ENCODE measurements at places on chromosomes 12 and 14.

DNA sequence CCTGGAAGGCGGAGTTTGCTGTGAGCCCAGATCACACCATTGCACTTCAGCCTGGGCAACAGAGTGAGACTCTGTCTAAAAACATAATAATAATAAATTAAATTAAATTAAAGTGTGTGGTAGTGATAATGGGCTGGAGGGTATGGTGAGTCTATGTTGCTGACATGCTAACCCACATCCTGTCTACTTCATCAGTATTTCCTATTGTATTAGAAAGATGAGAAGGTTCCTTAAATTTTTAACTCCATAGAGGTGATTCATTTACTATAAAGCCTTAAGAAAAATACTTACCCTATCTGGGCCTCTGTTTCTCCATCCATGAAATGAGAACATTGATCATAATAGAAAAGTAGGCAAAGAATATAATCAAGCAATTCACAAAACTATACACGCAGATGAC lies 280.5 kb downstream of the FBXL14 start:
- DNase-seq = no peak

- DNase-seq = no peak
Observed at GRCh38 chr12:28223858-28224257, 33.6 kb downstream of the CCDC91 start.

- DNase-seq = no peak
Observed at GRCh38 chr12:104121001-104121400, 17.0 kb downstream of the NFYB start.

GRCh38 chr12:30582943-30583342 lies 112.7 kb downstream of the IPO8 start:
- no peak for DNase-seq

- no peak for DNase-seq
Observed at GRCh38 chr12:83106873-83107272, 420.2 kb downstream of the TMTC2 start.

DNA sequence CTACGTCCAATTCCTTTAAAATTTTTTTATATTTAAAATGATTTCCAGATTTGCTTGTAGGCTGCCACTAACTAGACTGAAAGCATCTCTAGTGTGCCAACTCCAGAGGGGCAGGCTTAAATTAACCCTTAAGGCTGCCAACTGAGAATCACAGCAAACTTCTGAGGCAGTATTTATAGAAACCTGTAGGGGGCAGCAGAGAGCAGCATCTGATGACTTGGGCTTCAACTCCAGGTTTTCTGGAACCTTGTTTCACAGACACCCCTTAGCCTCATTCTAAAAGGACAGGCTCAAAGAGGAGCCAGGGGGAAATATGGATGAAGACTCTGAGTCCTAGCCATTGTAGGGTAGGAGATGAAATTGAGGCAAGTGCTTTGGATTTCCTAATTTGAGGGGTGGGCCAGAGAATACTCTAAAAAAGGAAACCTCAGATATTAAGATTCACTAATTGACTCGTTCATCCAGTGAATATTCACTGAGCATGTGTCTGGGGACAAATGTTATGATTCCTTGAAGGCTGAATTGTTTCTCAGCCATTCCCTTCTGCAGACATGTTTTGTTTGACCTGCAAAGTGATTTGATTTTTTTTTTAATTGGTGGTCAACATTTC lies 63.3 kb upstream of the HSPB8 start:
- DNase-seq = peak; percentile 39

- no peak for DNase-seq
Observed at GRCh38 chr14:75673345-75674035, 12.4 kb downstream of the TTLL5 start.

- DNase-seq = peak; percentile 23
Observed at GRCh38 chr14:58151133-58152013, 640 bp downstream of the ARMH4 start.

DNA sequence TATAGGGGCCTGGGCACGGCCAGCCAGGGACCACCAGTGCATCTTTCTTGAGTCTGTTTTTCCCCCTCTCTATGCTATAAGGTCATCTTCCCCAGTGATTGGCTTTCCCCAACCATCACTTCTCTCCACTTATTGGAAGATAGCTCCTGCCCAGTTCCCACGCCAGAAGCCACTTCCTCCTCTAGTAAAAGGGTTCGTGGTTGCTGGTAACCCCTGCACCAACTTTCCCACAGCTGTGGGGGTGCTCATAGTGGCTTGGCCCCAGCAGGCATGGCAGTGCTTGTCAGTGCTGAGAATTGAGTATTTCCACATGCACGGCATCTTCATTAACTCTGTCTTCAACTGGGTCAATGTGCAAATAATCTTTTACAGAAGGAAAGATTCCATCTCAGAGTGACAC lies 215.4 kb downstream of the FOXN3 start:
- DNase-seq = no peak

- no peak for DNase-seq
Observed at GRCh38 chr12:95116773-95117172, 43.4 kb upstream of the NR2C1 start.

GRCh38 chr14:22099942-22100763 lies 426.5 kb upstream of the OR4E1 start:
- DNase-seq = peak; percentile 52

DNA sequence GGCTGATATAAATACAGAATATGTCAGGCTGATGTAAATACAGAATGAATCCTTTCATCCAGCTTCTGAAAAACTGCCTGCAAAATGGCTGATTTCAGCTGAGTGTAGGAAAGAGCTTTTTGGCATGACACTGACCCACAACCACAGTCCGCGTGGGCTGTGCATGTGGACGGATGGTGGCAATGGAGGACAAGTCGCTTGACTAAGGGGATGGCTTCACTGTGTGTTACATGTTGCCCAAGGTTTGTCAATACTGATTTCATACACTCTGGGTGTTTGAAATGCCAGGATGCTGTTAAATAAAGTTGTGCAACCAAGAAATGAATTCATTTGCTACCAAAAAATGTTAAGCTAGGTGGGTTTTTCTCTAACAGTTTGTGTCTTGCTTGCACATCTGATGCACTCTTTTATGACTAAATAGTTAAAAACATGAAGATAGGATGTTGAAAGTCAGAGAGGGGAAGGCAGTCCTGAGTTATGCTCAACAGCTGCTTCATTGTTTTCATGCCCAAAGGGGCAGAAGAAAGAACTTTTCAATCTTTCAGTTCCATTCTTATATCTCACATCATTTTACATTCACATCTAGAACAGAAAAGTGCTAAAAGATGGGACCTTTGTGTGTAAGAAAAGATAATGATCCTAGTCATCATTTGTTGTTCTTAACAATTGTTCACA lies 36.5 kb upstream of the OVCH1 start:
- DNase-seq = no peak
